ENCODE measurements at places on chromosomes 7 and 10. TPM values are rescaled to one million over a fixed set of nuclear protein-coding genes. Genes with fewer than 3 reads are reported as not detected.

The FOXI2 gene
- not detected for total RNA-seq

The GIMAP4 gene
- total RNA-seq: not detected

The PTPRN2 gene
- 3.0 TPM for total RNA-seq

The METTL27 gene
- total RNA-seq: 1.1 TPM

The SSC4D gene
- total RNA-seq: 0.68 TPM

The SCART1 gene
- total RNA-seq: 2.7 TPM

The NXPH1 gene
- total RNA-seq: not detected

The SRRT gene
- total RNA-seq: 40.3 TPM

The OR6V1 gene
- not detected for total RNA-seq

The CDHR1 gene
- total RNA-seq: not detected

The RADIL gene
- 0.38 TPM for total RNA-seq

The HOXA1 gene
- not detected for total RNA-seq

The EN2 gene
- under 0.01 TPM for total RNA-seq

The PPP1R17 gene
- total RNA-seq: not detected

The ATRNL1 gene
- total RNA-seq: 0.23 TPM

The AGR3 gene
- total RNA-seq: not detected

The MUC3A gene
- total RNA-seq: not detected

The ITPRIP gene
- total RNA-seq: 4.0 TPM

The TMEM106B gene
- 31.4 TPM for total RNA-seq

The OR9A2 gene
- total RNA-seq: 0.12 TPM

The CALN1 gene
- total RNA-seq: not detected

The TET1 gene
- 1.4 TPM for total RNA-seq

The RSU1 gene
- 56.3 TPM for total RNA-seq

The AS3MT gene
- 5.9 TPM for total RNA-seq

All from smooth muscle cell of the coronary artery (primary cell).